Inflammatory macrophage treated with lipopolysaccharide for 4 hours (primary cell): ENCODE measurements at places on chromosomes 7 and 10.

GRCh38 chr10:128008521-128009250 lies 101.8 kb downstream of the PTPRE start:
- no peak for DNase-seq

DNA sequence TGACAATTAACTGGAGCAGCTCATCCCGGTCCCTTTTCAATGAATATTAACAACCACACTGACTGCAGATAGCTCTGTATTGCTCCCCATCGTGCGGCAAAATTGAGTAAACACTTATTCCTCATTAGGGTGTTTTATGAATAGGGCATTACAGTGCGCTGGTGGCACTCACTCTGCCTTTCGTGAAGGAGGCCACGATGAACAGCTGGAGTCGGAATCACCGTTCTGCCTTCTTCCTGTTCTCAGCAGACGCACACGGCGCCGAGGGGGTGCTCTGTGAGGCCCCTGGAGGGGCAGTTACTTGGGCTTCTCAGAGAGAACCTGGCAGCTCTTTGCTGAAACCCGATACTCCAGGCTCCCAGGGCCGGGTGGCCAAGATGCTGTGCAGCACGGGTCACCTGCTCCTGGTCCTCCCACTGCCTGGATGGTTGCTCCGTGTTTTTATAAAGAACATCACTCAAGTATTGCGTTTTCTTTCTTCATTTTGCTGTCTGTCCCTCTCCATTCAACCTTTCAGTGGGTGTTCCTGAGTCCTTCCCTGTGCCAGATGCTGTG lies 241.9 kb downstream of the GLRX3 start:
- DNase-seq = no peak

GRCh38 chr10:77909749-77910375 lies 16.7 kb downstream of the DLG5 start:
- no peak for DNase-seq

DNA sequence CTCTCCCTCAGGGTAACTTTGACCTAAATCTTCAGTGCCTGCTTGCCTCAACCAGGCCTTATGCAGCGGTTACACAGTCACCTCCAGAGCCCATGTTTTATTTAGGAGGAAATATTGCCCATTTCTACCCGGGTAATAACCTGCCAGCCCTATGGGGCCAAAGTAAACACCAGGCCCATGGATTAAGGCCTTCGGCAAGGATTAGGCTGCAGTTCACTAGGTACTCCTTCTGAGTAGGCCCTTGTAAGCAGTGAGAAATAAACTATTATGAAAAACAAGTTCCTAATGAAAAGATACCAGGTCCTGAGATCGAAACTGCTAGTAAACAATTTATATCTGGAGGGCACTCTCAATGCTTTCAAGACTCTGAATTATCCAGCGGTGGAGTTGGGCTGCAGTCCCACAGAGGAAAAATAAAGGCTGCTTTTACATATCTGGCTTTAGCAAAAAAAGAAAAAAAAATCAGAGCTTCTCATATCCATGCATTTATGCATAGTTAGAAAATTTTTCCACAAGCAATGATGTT lies 3.7 kb upstream of the HOXA10 start:
- DNase-seq = no peak

GRCh38 chr7:42120191-42120590 lies 116.8 kb downstream of the GLI3 start:
- DNase-seq = no peak

DNA sequence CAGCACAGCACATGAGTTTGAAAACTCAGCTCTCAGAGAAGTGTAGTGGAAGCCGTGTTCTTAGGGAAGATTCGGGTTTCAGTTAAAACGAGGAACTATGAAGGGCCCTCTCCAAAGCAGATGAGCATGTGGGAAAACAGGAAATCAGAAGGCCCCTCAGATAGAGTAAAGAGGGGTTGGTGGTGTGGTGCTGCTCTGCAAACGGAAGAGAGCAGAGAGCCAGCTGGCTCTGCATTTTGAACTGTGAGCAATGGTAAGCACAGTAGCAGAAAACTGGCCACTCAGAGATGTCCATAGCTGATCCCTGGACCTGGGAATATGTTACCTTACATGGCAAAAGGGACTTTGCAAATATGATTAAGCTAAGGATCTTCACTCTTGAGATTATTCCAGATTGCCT lies 27.9 kb upstream of the CUL1 start:
- no peak for DNase-seq

DNA sequence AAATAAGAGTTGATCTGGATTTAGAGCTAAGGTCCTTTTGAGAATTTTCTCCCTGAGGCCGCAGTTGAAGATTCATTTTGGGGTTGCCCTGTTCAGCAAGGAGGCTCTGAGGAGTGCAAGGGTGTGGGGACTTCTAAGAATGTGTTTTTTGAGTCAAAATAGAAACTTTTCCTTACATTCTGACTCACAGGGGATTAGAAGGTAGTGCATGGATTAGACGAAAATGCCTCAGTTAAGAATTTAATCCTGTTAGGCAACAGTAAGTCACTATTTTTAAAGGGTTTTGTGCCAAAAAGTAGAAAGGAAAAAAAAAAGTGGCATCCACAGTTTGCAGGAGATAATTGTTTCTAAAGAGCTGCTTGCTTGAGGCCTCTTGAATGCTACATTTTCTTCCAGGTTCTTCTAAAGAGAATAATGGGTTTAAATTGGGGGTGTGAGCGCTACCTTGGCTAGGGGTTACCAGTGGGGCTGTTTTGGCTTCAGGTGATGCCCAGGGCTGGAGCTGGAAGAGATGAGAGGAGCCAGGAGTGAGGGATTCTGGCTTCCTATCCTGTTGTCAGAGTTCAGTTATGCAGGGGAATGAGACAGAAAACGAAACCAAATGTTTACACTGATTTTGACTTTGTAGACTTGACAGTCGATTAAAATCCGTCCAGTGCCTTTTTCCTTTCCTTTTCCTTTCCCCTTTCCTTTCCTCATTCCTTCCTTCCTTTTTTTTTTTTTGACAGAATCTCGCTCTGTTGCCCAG lies 52.9 kb downstream of the BAMBI start:
- DNase-seq = no peak
